ENCODE measurements at places on chromosomes 13 and 19.

DNA sequence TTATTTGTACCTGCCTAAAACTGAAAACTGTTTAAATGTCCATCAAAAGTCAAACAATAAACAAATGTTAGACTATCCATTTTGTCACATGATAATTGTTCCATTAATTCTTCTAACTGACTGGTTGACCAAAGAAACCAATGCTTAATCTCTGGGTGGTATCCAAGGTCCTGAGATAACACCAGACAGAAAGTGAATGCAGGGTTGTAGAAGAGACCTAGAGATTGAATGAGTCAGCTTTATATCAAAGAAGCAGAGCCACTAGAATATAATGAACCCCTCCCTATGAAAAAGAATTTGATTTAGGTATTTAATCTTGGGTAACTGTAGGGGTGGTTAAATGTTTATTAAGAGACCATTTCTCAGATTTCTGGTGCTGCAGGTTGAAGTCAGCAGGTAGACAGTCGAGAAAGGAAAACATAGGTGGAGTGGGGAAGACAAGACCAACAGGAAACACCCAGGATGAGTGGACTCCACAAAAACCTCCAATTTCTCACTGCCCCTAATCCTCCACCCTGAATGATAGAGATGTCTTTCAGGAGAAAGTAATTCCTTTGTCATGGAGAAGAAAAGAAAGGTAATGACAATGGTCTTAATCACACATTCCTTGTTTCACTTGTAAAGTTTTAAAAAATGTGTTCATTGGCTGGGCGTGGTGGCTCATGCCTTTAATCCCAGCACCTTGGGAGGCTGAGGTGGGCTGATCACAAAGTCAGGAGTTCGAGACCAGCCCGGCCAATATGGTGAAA lies 536.4 kb downstream of the IRS2 start:
- DNase-seq: no peak

DNA sequence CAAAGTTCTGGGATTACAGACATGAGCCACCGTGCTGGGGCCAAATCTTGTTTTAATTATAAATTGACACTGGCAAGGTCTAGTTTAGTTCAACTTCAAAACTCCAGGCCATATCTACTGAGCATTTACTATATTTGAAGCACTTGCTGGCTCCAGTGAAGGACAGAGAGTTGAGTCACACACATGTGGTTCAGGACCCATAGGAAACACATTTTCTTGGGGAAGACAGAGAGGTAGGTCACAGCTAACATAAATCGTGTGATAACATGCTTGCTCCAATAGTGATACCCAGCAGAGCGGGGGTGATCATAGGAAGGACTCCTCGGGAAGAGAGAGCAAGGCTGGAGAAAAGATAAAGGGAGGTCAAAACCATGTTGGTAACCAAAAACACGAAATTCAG lies 170.6 kb upstream of the TSC22D1 start:
- DNase-seq: no peak

DNA sequence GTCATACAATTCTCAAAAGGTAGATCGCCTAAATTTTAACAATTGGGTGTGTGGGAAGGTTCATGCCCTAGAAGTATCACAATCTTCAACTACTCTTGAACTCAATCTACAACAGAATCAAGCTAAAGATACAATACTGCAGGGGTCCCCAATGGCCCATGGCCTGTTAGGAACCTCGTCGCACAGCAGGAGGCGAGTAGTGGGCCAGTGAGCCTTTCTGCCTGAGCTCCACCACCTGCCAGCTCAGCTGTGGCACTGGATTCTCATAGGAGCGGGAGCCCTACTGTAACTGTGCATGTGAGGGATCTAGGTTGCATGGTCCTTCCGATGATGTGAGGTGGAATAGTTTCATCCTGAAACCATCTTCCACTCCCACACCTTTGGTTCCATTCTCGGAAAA lies 230.6 kb downstream of the KLF12 start:
- no peak for DNase-seq

DNA sequence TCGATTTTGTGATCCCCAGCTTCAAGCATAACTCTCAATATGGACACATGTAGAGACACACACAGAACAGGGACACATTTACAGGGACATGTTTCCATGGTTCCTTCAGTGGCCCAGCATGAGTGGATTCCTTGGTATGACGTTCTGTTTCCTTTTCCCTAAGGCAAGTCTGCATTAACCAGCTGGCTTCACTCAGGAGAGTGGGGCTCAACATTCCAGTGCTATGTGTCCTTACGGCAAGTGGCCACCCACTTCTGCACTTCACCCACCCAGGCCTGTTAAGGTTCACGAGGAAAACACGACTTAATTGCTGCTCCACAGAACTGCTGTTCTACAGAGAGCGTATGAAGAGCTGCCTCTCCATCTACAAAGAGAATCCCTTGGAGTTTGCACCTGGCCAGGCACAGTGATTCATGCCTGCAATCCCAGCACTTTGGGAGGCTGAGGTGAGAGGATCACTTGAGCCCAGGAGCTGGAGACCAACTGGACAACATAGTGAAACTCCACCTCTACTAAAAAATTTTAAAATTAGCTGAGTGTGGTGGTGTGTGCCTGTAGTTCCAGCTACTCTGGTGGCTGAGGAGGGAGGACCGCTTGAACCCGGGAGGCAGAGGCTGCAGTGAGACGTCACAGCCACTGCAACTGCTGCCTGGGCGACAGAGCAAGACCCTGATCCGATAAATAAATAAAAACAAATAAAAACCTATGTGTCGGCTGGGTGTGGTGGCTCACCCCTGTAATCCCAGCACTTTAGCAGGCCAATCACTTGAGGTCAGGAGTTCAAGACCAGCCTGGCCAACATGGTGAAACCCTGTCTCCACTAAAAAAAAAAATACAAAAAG lies 32.5 kb downstream of the BRD4 start:
- DNase-seq: no peak

Measured in foreskin melanocyte (primary cell).